Stimulated activated CD8-positive, alpha-beta memory T cell treated with anti-CD3 and anti-CD28 coated beads, Interleukin-4, amount 100 ng/mL, for 1 hour (primary cell): ENCODE measurements at places on chromosomes 1 and 21.

DNA sequence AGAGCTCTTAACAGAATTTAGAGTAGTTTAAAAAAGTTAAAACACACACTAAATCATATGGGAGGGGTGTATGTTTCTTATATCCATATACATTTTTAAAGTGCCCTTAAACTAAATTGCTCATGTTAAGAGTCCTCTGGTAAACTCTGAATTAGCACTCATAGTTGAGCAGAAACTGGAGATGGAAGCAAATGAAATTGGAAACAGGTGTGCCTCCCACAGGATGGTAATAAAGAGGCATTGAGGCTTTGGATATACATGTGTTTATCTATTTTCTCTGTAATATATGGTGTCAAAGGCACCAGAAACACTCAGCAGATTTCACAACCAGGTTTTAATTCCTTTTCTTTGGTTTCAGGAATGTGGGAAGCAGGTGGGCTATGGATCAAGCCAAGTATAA is 188.6 kb downstream of the HS2ST1 start:
- no peak for DNase-seq

DNA sequence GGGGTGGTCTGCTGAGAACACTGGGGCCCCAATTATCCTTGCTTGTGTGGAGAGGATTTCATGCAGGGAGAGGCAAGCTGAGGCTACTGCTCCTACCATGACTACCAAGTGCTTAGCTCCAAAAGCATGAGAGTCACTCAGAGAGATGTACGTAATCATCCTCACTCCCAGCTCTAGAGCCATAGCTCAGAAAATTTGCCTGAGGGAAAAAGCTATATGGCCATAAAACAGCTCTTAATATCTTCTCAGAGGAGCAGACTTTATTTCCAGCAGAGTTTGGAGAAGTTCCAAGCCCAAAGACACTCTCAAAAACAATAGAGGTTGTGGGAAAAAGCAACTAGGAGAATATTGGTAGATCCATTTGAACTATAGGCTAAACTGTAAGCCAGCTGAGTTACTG is 106.4 kb upstream of the PBX1 start:
- no peak for DNase-seq

- DNase-seq = no peak
These were observed 201.7 kb upstream of the LMO4 start for GRCh38 chr1:87126886-87127505.

DNA sequence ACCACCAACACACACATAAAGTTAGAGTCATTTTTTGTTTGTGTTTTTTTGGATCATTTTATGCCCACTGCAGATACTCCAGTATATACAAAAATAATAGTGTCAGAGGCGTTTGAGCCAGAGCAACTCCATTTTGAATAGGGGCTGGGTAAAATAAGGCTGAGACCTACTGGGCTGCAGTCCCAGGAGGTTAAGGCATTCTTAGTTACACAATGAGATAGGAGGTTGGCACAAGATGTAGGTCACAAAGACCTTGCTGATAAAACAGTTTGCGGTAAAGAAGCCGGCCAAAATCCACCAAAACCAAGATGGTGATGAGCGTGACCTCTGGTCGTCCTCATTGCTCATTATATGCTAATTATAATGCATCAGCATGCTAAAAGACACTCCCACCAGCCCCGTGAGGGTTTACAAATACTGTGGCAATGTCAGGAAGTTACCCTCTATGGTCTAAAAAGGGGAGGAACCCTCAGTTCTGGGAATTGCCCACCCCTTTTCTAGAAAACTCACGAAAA is 40.6 kb downstream of the GJA5 start:
- DNase-seq = no peak
